ENCODE measurements at places on chromosomes 7 and 10.

DNA sequence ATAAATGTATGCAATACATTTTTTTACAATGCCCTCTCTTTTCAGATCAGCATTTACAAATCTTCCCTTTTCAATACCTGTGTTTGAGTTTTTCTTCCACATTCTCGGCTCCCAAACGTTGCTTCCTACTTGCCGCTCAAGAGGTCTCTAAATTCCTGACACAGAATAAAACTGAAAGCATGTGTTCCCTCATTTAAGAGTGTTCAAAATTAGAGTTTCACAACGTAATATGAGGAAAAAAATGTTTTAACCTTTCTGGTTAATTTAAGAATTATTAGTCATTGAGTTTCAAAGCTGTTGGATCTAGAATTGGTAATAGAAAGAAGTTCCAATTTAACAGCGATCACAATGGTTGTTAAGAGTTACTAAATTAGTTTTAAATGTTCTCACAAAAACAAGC, 100.4 kb downstream of the ARID5B start:
- DNase-seq, result no peak

DNA sequence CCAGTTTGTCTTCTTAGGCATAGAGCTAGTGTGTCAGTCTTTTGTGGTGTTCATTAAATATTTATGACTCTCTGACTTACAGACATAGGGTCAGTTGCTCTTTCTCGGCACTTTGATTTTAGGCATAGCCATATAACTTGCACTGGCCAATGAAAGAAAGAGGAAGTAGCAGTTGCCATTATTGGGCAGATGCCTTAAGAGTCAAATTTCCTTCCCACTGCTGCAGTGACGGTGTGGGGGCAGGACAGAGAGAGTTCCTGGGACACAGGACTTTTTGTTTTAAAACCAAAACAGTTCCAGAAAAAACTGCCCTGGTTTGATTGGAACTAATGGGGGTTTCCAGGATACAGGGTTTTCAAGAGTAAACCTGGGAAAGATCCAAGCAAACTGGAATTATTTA, 60.2 kb upstream of the PHF14 start:
- no peak for DNase-seq

DNA sequence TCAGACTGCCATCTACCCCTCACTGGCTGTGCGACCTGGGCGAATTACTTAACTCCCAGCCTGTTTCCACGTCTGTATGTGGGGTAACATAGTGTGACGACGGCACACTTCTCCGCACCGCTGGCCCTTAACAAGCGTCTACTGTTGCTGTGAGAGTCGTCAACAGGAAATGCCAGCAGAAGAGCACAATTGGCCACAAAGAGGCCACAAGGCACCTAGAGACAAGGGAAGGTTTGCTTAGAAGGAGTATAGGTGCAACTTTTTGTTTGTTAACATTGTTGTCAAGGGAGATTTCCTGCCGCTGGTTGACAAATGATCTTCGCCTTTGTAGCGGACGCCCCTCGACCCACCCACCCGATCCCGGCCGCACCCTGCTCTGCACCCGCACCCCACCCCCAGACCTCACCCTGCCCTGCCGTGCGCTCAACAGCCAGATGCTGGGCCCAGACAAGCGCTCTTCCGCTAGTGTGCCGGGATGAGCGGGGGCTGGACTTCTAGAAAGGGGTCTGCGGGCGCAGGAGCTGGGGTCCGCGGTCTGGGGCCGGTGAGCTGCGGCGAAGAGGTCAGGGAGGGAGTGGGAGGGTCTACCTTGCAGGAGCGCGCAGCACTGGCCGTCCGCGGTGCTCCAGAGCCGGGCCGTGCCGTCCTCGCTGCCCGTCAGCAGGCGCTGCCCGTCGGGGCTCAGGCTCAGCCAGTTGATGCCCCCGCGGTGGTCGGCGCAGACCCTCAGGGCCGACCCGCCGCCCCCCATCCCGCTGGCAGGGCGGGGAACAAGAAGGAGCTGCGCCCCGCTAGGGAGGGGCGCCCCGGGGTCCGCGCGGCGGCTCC, 785 bp downstream of the WDR86 start:
- no peak for DNase-seq

- no peak for DNase-seq
These were observed 529 bp downstream of the TASOR2 start for GRCh38 chr10:5684971-5685763.

- no peak for DNase-seq
These were observed 39.8 kb downstream of the SLC35B4 start for GRCh38 chr7:134276951-134277350.

DNA sequence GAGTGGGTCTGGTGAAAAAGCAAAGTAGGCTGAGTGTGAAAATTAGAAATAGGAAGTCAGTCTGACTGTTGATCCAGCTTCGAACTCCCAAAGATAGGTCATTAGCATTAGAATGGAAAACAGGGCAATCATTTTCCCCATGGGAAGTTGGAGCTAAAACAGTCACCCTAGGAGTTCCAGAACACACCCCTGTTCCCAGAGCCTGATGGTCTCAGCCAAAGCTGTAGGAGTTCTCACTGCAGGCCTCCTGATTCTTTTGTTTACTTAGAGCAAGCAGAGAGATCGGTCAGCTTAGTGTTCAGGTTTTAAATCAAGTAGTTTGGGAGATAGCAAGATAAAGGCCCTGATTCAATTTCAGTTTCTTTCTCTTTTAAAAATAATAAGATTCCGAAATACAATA, 28.8 kb upstream of the JCAD start:
- DNase-seq, result no peak

DNA sequence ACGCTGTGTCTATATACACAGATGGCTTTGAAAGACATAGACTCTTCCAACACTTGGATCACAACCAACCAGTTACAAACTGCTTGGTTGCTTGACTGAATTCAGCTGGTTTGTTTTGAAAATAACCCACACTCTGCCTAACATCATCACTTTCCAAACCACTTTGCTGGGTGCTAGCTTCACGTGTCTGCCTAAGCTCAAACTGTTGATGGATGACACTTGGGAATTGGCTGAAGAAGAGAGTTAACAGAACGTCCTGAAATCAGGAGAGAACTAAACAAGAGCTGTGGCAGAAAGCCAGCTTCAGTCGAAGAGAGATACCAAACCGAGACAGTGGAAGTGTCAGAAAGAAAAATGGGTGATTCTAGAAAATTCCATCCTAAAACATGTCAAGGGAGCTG, 420.8 kb upstream of the AUTS2 start:
- no peak for DNase-seq

GRCh38 chr7:82578430-82578829, 134.9 kb upstream of the CACNA2D1 start:
- no peak for DNase-seq

- DNase-seq, result no peak
These were observed 46.9 kb downstream of the GRID1 start for GRCh38 chr10:86319676-86320075.

DNA sequence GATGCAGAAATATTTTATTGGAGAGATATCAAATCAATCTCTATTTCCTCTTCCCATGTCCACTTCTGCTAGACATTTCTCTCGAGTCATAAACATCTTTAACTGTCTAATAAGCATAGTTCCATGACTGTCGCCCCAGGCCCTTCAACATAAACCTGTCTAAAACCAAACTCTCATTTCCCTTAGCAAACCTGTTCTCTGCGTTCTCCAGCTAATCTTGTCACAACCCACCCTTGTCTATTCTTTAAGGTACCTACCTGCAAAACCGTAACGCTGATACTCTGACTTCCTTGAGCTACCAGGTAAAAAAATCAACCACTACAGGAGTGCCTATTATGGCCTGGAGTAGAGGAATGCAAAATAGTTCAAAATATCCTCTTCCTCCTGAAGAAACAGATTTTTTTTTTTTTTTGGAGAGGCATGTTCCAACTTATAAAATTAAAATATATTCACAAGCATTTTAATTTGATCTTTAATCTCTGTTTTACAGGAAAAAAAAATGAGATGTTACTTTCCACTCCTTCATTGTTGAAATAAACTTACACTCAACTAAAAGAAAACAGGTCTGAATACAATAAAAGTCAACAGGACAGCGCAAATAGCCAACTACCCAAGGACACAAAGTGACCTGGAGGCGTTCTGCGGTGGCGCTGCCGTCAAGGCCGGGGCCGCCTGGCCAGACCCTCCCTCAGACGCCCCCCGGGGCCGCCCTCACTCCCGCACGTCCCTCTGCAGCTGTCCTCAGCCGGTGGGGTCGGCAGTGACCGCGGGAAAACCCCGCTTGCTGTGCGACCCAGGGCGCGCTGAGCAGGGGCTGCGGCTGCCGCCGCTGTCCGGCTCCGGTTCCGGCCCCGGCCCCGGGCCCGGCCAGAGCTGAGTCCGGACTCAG, 765 bp downstream of the SLC25A40 start:
- DNase-seq, result no peak

- no peak for DNase-seq
These were observed 39.6 kb upstream of the INHBA start for GRCh38 chr7:41742401-41743020.

GRCh38 chr10:122624546-122624945, 64.0 kb downstream of the DMBT1 start:
- no peak for DNase-seq

- no peak for DNase-seq
These were observed 128.4 kb upstream of the PALS2 start for GRCh38 chr7:24444666-24445440.

DNA sequence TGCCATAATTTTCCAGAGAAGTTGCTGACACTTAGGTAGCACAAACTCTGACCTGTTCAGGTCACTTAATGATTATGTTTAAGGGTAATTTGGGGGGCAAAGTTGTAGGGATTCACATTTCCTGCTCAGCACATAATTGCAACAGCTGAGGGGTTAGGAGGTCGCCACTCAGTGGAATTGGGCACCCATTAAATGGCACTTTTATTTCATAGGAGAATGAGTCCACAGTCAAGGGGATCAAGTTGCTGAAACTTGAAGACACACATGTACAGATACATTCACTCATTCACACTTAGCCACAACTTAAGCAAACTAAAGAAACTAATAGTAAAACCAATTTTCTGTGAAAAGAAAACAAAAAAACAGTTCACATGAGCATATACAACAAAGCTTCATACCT, 1.5 kb downstream of the PCDH15 start:
- DNase-seq, result no peak

DNA sequence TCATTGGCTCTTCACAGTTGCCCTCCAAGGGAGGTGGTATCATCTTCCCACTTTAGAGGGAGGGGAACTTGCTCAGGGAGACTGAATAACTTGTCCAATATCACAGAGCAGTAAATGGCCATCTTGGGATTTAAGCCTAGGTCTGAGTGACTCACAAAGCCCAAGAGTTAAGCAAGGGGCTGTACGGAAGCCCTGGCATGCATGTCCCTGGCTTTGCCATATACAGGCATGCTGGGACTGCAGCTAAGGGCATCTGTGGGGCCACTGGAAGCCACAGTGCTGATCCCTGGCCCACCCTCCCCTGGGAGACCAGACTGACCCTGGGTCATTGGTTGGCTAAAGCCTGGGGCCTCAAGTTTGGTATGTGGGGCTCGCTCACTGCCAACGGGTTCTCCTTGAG, 3.1 kb downstream of the VSIR start:
- DNase-seq, result no peak

- no peak for DNase-seq
These were observed 45.2 kb downstream of the FGFBP3 start for GRCh38 chr10:91864099-91864498.

DNA sequence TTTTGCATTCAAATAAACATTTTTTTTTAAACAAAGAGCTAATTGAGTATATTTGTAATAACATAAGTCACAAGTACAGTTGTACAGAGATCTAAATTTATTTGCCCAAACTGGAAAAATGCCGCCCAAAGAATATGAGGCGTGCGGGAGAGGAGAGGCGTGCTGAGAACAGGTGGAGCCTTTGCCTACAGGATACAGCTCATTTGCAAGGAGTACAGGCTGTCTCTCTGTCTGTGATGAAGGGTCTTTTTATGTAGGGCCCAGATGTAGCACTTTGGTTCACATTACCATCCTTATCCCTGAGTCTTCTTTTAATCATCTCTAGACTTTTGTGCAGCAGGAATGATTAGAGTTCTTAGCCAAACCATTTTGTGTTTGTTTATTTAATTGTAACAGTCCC, 58.2 kb downstream of the POU6F2 start:
- DNase-seq, result no peak

- DNase-seq, result no peak
These were observed 108.7 kb upstream of the DPP6 start for GRCh38 chr7:153943457-153943856.

GRCh38 chr7:136687693-136688322, 180.6 kb upstream of the CHRM2 start:
- no peak for DNase-seq

GRCh38 chr10:29922892-29923291, 136.5 kb downstream of the JCAD start:
- no peak for DNase-seq

DNA sequence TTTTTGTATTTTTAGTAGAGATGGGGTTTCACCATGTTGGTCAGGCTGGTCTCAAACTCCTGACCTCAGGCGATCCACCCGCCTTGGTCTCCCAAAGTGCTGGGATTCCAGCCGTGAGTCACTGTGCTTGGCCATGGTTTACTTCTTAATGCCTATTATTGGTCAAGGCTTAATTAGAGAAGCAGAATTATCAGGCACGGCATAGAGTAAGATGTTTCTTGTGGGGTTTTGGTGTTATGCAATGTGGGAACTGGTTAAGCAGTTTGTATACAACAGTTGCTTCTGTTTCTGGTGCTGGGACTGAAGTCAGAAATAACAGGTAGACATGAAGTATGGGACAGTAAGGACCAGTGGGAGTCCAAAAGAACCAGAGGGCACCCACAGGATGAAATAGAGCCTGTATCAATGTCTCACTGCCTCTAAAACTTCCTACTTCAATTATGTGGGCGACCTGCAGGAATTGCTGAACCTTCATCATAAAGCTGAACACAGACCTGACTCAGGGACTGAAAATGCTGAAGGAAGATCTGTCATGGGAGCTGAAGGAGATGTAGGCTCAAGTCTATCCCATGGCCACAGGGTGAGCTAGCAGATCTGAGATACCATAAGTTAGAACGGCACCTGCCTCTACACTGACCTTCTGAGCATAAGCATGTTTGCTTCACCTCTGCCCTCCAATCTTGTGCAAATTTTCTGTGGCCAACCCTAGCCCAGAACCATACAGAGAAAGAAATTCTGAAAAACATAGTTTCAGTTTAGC, 38.3 kb upstream of the VCL start:
- no peak for DNase-seq

GRCh38 chr7:128104108-128104742, 73.0 kb upstream of the LRRC4 start:
- no peak for DNase-seq

GRCh38 chr10:43209651-43210141, 57.2 kb downstream of the RASGEF1A start:
- DNase-seq, result no peak

All from non-pigmented ciliary epithelial cell (primary cell).